Activated T-helper 1 cell treated with anti-CD3 and anti-CD28 coated beads, Interleukin-2, amount 50 U/mL, for 16 hours (primary cell): ENCODE measurements at places on chromosomes 3 and 15.

DNA sequence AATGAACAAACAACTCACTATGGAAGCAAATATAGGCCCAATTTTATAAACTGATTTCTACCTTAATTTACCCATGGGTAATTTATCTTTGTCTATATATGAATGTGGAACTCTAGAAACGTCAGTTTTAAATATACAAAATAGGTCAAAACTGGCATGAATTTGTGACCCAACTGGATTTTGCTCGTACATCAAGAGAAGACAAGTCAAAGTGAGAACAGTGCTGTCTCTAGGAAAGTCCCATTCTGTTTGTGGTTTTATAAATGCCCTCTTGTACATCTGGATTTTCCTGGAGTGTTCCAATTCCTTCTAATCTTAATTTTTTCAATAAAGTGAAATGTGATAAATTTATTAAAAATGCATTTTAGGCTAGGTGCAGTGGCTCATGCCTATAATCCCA lies 50.2 kb upstream of the ABHD10 start:
- DNase-seq, result no peak

- no peak for DNase-seq
These were observed 160.9 kb downstream of the TBC1D5 start for GRCh38 chr3:17581421-17582080.

- DNase-seq, result no peak
These were observed 84.5 kb downstream of the WDR76 start for GRCh38 chr15:43911235-43911781.

DNA sequence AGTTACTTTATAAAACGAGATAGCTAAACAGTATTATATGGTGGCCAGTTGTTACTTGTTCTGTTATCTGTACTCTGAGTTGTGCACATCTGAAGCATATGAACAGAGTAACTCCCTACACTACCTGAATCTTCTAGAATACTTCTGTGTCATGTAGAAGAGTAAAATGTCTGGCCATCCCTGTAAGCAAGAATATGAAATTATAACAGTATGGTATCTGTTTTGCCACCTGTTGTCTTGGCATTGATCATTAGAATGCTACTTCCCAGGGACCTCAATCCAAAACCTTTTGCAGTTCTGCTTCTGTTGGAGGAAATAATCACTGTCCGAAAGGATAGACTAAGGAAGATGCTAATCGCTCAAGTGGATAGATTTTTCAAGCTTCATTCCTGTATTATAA lies 1.9 kb downstream of the TEX9 start:
- DNase-seq, result no peak

DNA sequence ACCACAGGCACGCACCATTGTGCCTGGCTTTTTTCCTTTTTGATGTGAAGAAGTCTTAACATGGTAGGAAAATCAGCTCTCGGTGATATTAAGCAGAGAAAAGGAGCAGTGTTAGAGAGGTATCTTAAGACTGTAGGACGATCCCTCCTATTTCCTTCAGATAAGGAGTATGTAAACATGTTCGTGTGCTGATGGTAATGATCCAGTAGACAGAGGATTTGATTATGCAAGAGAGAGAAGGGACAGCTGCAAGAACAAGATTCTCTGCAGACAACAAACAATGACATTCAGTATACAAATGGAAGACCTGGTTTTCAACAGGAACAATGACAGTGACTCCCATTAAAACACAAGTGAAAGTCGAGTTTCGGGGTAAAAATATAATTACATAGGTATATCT lies 95.1 kb upstream of the MELTF start:
- DNase-seq, result no peak

DNA sequence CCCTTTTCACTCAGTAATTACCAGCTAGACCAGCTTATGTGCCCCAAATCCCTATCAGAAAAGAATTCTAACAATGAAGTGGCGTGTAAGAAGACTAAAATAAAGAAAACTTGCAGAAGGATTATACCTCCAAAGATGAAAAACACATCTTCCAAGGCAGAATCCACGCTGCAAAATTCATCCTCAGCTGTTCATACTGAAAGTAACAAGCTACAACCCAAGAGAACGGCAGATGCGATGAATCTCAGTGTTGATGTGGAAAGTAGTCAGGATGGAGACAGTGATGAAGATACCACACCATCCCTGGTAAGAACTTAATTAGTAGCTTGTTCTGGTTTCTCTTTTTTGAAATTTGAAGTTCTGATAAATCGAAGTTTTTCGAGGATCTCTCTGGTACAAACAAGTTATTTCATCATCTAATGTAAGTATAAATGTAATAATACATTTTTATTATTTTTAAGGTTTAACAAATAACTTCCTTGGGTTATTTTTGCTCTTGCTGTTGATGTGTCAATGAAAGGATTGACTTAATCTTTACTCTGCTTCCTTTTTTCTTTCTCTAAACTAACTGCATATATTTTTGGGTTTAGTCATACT lies 1.4 kb downstream of the WDR76 start:
- no peak for DNase-seq

- no peak for DNase-seq
These were observed 137.5 kb upstream of the FOXB1 start for GRCh38 chr15:59866642-59867041.

DNA sequence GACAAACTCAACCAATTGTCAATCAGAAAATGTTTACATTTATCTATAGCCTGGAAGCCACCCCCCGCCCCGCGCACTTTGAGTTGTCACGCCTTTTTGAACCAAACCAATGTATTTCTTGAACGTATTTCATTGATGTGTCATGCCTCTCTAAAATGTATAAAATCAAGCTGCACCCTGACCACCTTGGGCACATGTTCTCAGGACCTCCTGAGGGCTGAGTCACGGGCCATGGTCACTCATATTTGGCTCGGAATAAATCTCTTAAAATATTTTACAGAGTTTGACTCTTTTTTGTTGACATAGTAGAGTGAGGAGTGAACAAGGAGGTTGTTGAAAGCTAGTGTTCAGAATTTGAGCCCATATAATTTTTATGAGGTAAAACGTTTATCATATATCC lies 6.5 kb downstream of the MCTP2 start:
- DNase-seq, result no peak

- no peak for DNase-seq
These were observed 93.3 kb downstream of the ADAMTSL3 start for GRCh38 chr15:83747050-83747717.

- no peak for DNase-seq
These were observed 1102.2 kb downstream of the IGSF11 start for GRCh38 chr3:117932441-117932840.

DNA sequence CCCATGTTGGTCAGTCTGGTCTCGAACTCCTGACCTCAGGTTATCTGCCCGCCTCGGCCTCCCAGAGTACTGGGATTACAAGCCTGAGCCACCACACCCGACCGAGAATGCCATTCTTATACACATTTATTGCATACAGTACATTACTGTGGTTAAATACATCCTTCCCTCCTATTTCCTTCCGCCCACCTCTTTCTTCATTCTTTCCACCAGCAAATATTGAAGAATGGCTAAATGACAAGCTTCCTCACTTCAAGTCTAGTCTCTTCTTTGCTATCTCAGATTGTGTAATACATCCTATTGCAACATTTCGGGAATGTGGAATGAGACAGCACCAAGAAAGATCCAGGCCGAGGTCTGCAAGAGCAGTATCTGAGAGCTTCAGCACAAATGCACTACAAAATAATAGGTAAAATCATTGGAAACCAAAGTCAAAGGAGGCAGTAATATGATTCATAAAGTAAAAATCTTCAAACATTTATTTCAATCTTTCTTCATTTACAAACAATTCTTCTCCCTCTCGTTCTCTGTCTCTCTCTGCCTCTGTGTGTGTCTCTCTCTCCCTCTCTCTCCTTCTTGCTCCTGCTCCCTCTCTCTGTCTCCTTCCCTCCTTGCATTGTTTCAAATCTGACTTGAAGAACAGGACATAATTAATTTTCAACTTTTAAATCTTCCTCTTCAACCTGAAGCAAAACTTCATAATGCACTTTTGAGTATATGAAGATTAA lies 94.7 kb upstream of the TGFBR2 start:
- no peak for DNase-seq

DNA sequence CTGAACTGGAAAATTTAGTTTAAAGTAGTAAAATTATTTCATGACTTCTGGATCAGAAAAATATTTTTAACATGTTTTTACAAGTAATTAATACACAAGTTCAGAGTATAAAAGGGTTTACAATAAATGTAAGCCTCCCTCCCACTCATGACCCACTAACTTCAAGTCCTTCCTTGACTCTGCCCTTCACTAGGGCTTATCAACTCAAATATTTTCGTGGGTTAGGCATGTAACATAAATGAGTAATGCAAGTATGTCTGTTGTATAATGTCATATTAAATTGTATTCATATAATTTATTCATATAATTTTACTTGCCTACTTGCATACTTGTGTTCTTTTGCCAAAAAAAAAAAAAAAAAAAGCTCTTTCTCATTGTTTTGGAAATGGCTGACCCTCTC lies 3.4 kb upstream of the OPA1 start:
- no peak for DNase-seq

GRCh38 chr3:38916706-38917105 lies 100.7 kb upstream of the SCN10A start:
- no peak for DNase-seq

- DNase-seq, result no peak
These were observed 85.0 kb upstream of the PLXNA1 start for GRCh38 chr3:126897943-126898342.

DNA sequence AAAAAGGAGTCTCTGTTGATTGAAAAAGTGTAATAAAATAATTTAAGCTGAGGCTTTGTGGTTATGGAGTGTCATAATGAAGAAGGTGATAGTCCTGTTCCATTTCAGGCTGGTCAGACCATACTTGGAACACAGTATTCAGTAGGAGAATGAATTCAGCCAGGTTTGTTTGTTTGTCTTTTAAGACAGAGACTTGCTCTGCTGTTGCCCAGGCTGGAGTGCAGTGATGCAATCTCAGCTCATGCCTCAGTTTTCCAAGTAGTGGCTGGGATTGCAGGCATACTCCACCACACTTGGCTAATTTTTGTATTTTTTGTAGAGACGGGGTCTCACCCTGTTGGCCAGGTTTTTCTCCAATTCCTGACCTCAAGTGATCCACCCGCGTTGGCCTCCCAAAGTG lies 33.5 kb downstream of the IQGAP1 start:
- DNase-seq, result no peak

GRCh38 chr15:96135166-96136093 lies 195.1 kb upstream of the NR2F2 start:
- no peak for DNase-seq
